ENCODE measurements at places on chromosomes 3 and 15.
A peak's percentile ranks its signal among the peaks of the same experiment; 100 is the strongest.

GRCh38 chr3:183094711-183095110 is 4.6 kb downstream of the MCCC1 start:
- no peak for DNase-seq

DNA sequence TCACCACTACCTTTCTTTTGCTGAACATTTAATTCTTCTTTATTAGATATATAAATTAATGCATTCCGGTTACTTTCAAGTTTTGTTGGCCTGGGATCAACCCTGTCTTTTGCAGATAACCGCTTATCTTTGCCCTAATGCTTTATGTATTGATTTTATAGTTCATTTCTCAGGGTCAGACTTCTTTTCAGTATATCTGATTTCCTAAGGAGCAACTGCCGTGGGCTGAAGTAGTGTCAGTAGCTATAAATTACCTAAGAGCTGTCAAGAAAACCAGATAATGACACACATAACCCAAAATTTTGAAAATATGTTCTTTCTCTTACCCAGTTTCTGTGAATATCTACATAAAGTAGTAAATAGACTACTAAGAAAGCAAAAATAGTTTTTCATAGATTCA is 38.0 kb downstream of the COL6A5 start:
- DNase-seq = no peak

GRCh38 chr3:107450254-107450893 is 72.4 kb upstream of the BBX start:
- no peak for DNase-seq

DNA sequence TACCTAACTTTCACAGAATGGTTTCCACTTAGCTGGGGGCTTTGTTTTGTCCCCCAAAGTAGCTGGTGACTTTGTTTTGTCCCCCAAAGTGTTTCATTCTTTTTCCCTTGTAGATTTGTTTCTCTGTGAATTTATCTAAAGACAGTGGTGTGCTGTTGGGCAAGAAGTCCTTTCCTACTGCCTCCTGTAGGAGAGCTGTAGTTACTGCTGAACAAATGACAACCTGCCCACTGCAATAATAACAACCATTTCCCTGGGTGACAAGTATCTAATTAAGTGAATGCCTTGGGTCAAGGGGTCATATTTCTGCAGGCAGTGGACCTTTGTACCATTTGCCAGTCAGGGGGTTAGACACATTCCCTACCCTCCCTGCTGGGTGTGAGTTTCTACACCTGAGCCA is 125.4 kb upstream of the BFSP2 start:
- DNase-seq = no peak

GRCh38 chr3:138687236-138687635 is 78.7 kb downstream of the FAIM start:
- DNase-seq = no peak

- DNase-seq = no peak
Observed at GRCh38 chr3:40597441-40597840, 72.7 kb downstream of the ZNF621 start.

DNA sequence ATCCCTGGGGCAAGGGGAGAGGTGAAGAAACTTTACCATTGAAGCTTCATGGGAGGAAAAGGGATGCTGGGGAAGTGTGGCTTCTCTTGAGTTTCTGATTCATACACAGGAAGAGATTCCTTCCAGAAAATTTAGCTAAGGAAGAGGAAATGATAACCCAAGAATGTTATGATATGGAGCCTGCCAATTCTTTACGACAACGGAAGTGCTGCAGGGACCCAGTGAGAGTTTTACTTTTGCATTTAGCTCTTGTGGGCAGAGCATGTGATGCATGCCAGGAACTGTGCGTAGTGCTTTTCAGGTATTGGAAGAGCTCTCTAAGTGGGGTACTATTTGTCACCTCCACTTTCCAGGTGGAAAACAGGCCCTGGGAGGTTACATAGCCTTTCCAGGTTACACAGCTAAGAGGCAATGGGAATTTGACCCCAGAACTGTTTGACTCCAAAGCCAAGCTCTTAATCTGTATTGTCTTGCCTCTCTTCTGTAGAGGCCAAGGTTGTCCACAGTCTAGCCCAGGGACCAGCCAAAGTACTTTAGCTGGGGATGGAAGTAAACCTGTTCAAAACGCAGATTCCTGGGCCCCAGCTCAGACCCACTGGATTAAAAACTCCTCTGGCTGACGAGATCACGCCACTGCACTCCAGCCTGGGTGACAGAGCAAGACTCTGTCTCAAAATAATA is 23.0 kb downstream of the CMTM7 start:
- DNase-seq = no peak

DNA sequence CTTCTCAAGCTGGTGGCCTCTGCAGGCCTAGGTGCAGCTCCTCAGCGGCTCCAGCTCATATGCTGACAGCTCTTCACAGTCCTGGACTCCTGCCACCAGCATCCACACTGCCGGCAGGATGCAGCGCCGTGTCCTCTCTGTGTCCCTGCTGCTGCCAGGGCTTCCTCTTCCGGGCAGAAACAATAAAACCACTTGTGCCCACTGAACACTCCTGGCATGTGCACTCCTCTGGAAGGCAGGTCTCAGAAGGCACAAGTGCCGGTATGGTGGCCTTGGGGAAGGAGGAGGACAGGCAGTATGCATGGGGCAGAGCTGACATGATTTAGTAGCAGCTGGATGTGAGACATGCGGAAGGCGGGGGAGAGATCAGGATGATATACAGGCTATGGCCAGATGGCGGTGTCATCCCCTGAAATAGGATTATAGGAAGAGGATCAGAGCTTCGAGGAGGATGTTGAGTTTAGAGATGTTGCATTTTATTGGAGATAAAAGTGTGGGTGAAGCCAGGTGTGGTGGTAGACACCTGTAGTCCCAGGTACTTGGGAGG is 7.5 kb upstream of the MAN2A2 start:
- DNase-seq = peak; percentile 68

- peak; percentile 43 for DNase-seq
Observed at GRCh38 chr3:13012221-13012691, 61.0 kb downstream of the IQSEC1 start.

DNA sequence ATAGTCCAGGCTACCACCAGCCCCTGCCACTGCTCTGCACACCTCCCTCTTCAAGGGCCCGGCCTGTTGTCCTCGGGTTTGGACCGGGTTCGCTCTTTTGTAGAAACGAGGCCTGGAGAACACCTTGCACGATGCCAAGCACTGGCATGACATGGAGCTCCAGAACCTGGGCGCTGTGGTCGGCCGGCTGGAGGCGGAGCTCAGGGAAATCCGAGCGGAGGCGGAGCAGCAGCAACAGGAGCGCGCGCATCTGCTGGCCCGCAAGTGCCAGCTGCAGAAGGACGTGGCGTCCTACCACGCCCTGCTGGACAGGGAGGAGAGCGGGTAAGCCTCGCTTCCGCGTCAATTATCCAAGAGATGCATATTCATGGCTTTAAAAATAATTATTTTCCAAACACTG is 72.4 kb downstream of the BFSP2 start:
- no peak for DNase-seq

DNA sequence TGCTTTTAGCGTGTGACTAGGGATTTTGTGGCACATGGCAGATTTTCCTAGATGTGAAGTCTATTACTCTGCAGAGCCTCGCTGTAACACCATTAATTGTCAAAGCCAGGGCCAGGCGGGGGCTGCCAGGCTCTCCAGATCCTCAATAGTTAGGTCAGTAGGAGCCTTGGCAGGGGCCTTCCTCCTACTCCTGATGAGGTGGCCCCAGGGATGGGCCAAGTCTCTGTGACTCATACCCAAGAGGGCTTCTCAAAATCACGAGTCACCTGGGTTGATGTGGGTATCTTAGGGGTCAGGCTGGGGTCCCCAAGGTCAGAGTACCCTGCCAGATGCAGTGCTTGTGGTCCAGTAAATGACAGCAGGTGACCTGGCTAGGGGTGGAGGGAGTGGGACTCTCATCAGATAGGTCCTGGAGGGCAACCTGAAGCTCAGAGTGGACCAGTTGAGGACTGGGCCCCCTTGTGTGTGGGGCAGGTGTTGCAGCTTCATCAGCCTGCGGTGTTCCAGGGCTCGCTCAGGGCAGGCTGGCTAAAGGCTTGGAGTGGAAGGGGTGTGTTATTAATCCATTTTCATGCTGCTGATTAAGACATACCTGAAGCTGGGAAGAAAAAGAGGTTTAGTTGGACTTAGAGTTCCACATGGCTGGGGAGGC is 88.5 kb upstream of the MYZAP start:
- no peak for DNase-seq

DNA sequence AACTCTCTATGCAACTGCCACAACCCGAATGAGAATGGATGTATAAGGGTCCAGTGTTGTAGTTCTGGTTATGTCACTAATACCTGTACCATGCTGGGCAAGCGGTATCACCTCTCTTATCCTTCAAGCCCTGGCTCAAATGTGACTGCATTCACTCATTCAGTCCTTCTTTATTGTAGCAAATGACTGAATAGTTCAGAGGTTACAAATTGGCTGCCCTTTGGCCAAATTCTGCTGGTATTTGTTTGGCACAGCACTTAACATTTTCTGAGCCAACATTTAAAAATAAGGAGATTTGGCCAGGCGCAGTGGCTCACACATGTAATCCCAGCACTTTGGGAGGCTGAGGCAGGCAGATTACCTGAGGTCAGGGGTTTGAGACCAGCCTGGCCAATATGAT is 47.5 kb downstream of the DLEC1 start:
- DNase-seq = no peak

- DNase-seq = no peak
Observed at GRCh38 chr15:101203029-101203573, 48.7 kb downstream of the CHSY1 start.

GRCh38 chr3:65398953-65399352 is 639.8 kb downstream of the MAGI1 start:
- DNase-seq = no peak

- no peak for DNase-seq
Observed at GRCh38 chr3:189766416-189766815, 135.2 kb downstream of the TP63 start.

GRCh38 chr15:94008104-94009074 is 223.0 kb upstream of the MCTP2 start:
- no peak for DNase-seq

DNA sequence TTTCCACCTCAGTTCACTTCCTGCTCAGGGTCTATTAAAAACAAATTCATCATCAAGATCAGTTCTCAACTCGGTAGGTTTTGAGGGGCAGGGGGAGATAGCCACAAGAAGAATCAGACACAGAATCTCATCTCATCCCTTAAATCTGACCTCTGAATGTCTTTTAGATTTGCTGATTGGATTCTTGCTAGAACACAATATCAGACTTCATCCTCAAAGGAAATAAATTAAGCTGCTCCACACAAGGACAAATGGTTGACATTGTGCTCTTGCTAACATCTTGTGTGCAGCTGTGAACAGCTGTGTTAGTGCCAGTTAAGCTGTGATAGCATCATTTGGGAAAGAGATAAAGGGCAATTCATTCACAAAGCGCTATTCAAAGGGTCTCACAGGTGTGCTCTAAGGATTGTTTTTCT is 184.0 kb upstream of the ADAMTS9 start:
- DNase-seq = no peak

GRCh38 chr3:160697637-160698380 is 20.8 kb downstream of the ARL14 start:
- no peak for DNase-seq

DNA sequence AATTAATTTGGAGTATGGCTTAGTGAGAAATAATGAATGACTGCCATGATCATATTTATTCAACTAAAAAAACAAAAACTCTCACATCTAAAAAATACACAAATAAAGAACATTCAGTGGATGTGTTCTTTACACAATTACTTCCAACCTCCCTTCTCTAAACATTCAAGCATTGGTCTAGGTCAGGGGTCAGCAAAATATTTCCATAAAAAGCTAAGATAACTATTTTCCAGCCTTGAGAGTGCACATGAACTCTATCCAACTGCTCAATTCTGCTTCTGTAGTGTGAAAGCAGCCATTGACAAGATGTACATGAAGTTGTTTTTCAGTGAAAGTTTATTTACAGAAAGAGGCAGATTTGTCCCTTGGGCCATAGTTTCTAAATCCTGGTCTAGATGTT is 406.3 kb downstream of the MAGI1 start:
- DNase-seq = no peak

GRCh38 chr3:108053067-108053466 is 37.8 kb downstream of the CD47 start:
- DNase-seq = no peak

DNA sequence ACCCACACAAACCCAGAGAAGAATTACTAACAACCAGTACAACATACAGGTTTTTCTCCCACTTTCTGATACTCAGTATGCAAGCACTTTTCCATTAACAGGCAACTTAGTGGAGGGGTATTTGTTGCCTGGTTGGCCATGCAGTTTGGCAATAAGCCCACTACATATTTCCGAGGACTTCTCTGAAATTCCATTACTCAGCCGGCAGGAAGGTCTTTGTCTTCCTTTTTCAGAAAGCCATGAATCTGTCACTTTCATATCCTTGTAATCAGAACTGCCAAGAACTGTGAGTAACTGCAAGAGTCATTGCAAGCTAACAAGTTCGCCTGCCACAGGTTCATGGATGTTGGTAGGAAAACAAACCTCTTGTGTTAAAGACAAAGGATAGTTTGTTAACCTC is 422.3 kb upstream of the ROBO1 start:
- no peak for DNase-seq

- DNase-seq = no peak
Observed at GRCh38 chr3:127177226-127177625, 15.7 kb upstream of the PRR23E start.

GRCh38 chr3:192858849-192859585 is 58.6 kb downstream of the MB21D2 start:
- DNase-seq = no peak

GRCh38 chr3:72692990-72693389 is 155.3 kb downstream of the SHQ1 start:
- no peak for DNase-seq

GRCh38 chr3:143145906-143146305 is 26.3 kb downstream of the CHST2 start:
- DNase-seq = no peak

GRCh38 chr15:25691544-25692430 is 171.3 kb downstream of the ATP10A start:
- no peak for DNase-seq

DNA sequence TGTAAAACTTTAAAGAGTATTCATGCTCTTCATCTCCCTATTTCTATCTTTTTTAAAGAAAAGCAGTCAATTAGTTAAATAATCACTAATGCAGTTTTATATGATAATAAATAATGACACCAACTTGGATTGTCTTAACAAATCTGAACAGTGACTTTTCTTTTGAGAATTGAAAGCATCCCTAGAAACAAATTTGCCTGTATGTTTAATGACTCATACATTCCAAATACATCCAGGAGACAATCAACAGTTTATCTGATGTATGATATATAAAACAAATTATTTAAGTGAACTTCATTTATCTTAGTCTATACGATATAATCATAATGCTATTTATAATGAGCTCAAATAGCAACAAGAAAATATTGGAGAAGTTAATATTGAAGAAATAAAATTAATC is 78.0 kb downstream of the ALCAM start:
- DNase-seq = no peak

DNA sequence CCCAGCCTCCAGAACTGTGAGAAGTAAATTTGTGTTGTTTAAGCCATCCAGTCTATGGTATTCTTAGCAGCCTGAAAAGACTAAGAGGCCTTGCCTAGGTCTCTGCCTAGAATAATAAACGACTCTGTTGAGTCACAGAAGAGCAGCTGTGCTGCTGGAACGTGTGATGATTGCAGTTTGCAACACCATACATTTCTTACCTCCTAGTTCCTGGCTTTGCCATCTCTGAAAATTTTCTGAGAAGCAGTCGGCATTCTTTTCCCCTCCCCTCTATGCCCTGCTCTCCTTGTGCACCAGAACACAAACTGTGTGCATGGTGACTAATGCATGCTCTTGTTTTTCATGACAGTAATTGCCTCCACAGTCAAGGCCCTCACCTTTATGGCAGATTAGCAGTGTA is 301.3 kb downstream of the IL20RB start:
- DNase-seq = no peak

GRCh38 chr3:179113903-179114302 is 34.3 kb upstream of the PIK3CA start:
- DNase-seq = no peak
